ENCODE measurements at places on chromosomes 3 and 15.

DNA sequence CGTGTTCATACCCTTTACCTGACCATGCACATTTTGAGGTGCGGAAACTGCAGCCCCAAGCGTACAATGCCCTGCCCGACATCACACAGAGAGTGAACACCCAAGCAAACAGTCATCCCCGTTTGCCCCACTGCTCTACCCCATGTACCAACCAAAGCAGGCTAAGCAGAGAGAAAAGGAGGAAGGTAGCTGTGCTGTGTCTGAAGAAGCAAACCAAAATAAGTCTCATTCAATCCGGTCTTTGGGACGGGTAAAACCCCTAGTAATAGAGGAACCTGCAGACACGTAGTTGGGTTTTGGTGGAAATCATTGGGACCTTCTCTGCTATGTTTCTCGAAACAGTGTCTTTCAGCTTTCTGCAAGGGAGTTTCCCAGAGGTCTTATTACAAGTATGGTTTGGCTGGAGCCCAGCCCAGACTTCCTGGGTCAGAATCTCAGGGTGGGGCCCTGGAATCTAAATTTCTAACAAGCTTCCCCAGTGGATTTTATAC is 164.6 kb upstream of the HES1 start:
- H3K4me1 ChIP-seq = peaks cover 10% of the 10 kb centered on the region
- H3K27ac ChIP-seq = no peak overlapping the region
- DNase-seq = no peak
- H3K36me3 ChIP-seq = no peaks in the 10 kb centered on the region
- H3K27me3 ChIP-seq = no peaks in the 10 kb centered on the region

- no peak for DNase-seq
- H3K27me3 ChIP-seq = no peaks in the 10 kb centered on the region
- H3K4me3 ChIP-seq = no peak overlapping the region
- H3K36me3 ChIP-seq = no peaks in the 10 kb centered on the region
Measured at GRCh38 chr3:69695443-69695842, 43.8 kb upstream of the MITF start.

DNA sequence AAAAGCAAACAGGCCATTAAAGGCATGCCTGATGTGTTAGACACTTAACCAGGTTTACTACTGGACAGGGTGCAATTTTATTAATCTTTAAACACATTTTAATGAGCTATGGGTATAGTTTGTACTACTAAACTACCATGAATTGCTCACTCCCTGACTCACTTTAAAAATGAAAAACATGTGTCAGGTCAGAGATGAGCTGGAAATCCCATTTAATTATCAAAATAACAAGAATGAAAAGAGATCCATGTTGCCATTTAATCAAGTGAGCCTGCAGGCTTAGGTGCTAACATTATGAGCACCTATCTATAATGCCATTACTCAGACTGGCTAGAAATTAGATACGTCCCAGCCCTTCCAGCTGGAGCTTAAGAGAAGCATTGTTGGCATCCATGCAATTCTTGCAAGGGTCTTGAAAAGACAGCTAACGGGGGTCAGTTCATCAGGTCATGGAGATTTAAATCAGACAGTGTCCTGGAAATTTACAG is 224.4 kb downstream of the THRB start:
- no peaks in the 10 kb centered on the region for H3K36me3 ChIP-seq
- no peak for DNase-seq
- no peak overlapping the region for H3K27ac ChIP-seq

- DNase-seq = no peak
- H3K27ac ChIP-seq = no peak overlapping the region
- no peaks in the 10 kb centered on the region for H3K36me3 ChIP-seq
- H3K4me1 ChIP-seq = no peaks in the 10 kb centered on the region
- no peaks in the 10 kb centered on the region for H3K27me3 ChIP-seq
Measured at GRCh38 chr15:93974804-93975481, 256.4 kb upstream of the MCTP2 start.

- DNase-seq = no peak
- H3K4me1 ChIP-seq = no peaks in the 10 kb centered on the region
- H3K4me3 ChIP-seq = no peak overlapping the region
- H3K36me3 ChIP-seq = no peaks in the 10 kb centered on the region
- no peak overlapping the region for H3K27ac ChIP-seq
Measured at GRCh38 chr3:149621218-149622005, 36.4 kb downstream of the WWTR1 start.

GRCh38 chr3:197352382-197352781 is 54.0 kb upstream of the DLG1 start:
- no peak overlapping the region for H3K27ac ChIP-seq
- H3K4me1 ChIP-seq = no peaks in the 10 kb centered on the region
- no peak for DNase-seq
- H3K27me3 ChIP-seq = no peaks in the 10 kb centered on the region
- H3K36me3 ChIP-seq = no peaks in the 10 kb centered on the region

GRCh38 chr3:53375019-53375418 is 27.7 kb upstream of the DCP1A start:
- H3K4me3 ChIP-seq = no peak overlapping the region
- no peaks in the 10 kb centered on the region for H3K4me1 ChIP-seq
- peak; percentile 81 for DNase-seq
- H3K36me3 ChIP-seq = no peaks in the 10 kb centered on the region

GRCh38 chr15:70243686-70244540 is 146.2 kb upstream of the TLE3 start:
- H3K36me3 ChIP-seq = no peaks in the 10 kb centered on the region
- peaks cover 6% of the 10 kb centered on the region for H3K4me1 ChIP-seq
- no peaks in the 10 kb centered on the region for H3K27me3 ChIP-seq
- no peak overlapping the region for H3K4me3 ChIP-seq
- no peak overlapping the region for H3K27ac ChIP-seq

- no peak overlapping the region for H3K4me3 ChIP-seq
- no peak for DNase-seq
- H3K27ac ChIP-seq = no peak overlapping the region
- H3K4me1 ChIP-seq = no peaks in the 10 kb centered on the region
- peaks cover 70% of the 10 kb centered on the region for H3K36me3 ChIP-seq
- no peaks in the 10 kb centered on the region for H3K27me3 ChIP-seq
Measured at GRCh38 chr15:101049282-101049681, 130.1 kb downstream of the LRRK1 start.

DNA sequence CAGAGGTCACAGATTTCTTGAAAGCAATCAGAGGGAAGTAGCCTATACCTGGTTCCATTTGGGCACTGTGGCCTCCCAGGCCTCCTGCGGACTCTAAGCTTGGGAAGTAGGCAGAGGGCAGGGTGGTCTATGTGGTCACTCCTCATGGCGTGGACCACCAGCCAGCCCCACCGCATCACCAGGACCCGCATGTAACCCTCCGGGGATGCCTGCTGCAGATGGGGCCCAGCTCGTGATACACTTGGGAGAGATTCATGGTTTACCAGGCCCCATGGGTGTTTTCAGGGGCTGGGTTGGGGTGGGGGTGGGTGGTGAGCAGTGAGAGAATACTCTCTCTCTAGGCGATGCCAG is 123.7 kb downstream of the ASB7 start:
- H3K27ac ChIP-seq = no peak overlapping the region
- no peaks in the 10 kb centered on the region for H3K4me1 ChIP-seq
- no peak overlapping the region for H3K4me3 ChIP-seq
- H3K27me3 ChIP-seq = no peaks in the 10 kb centered on the region

GRCh38 chr3:43035801-43036365 is 56.8 kb downstream of the GASK1A start:
- no peaks in the 10 kb centered on the region for H3K36me3 ChIP-seq
- H3K27ac ChIP-seq = peak overlapping the region; percentile 100
- DNase-seq = no peak
- H3K27me3 ChIP-seq = no peaks in the 10 kb centered on the region

- no peaks in the 10 kb centered on the region for H3K36me3 ChIP-seq
- no peaks in the 10 kb centered on the region for H3K4me1 ChIP-seq
- no peak overlapping the region for H3K4me3 ChIP-seq
- DNase-seq = no peak
- H3K27me3 ChIP-seq = no peaks in the 10 kb centered on the region
Measured at GRCh38 chr3:157442729-157443128, 6.1 kb downstream of the PTX3 start.

DNA sequence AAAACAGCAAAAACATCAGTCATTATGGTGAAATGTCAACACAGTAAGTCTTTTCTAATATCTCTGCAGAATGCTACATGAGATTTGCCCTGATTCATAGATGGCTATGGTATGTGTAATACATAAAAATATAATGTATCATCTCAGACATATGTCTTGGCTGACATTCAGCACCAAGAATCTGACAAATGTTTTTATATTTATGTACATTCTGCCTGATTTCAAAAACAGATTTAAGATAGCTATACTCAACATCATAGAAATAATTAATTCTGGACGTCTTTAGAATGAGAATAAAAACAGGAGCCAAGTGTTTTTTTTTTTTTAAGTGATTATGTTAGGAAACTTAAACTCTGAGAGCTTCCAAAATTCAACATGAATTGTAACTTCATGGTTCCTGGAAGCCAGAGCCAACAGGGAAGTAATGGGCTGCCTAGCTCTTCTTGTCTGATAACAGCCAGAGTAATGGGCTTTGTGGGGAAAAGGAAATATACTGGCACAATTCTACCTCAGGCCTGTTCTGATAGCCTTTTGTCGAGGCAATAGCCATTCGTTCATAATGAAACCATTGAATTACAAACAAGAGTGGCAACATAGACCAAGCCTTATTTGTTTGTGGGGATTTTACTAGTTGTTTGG is 184.4 kb downstream of the VGLL4 start:
- H3K4me1 ChIP-seq = no peaks in the 10 kb centered on the region
- H3K36me3 ChIP-seq = no peaks in the 10 kb centered on the region
- H3K4me3 ChIP-seq = no peak overlapping the region
- no peak overlapping the region for H3K27ac ChIP-seq
- no peak for DNase-seq
- H3K27me3 ChIP-seq = no peaks in the 10 kb centered on the region

All from Karpas-422 (cell line).